ENCODE measurements at places on chromosomes 7 and 10.
A peak's percentile ranks its signal among the peaks of the same experiment; 100 is the strongest.

GRCh38 chr7:47381134-47381495 is 200.8 kb downstream of the TNS3 start:
- DNase-seq = no peak

DNA sequence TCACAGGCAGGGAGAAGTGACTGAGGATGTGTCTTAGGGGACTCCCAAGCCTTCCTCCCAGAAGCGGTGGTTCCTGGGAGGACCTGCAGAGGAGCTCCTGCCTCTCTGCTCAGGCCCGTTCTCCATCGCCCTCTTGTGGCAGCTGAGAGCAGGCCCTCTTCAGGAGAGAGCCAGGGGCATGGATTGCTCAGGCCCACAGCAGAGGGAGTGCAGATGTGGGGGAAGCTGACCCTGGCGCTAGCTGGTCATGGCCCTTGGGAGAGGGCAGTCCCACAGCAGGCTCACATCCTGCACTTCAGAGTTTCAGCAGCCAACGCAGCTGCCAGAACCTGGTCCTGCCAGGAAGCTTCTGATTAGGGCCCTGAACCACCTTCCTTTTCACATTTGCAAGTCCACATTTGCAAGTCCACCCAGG is 94.8 kb upstream of the TARP start:
- peak; percentile 75 for DNase-seq

DNA sequence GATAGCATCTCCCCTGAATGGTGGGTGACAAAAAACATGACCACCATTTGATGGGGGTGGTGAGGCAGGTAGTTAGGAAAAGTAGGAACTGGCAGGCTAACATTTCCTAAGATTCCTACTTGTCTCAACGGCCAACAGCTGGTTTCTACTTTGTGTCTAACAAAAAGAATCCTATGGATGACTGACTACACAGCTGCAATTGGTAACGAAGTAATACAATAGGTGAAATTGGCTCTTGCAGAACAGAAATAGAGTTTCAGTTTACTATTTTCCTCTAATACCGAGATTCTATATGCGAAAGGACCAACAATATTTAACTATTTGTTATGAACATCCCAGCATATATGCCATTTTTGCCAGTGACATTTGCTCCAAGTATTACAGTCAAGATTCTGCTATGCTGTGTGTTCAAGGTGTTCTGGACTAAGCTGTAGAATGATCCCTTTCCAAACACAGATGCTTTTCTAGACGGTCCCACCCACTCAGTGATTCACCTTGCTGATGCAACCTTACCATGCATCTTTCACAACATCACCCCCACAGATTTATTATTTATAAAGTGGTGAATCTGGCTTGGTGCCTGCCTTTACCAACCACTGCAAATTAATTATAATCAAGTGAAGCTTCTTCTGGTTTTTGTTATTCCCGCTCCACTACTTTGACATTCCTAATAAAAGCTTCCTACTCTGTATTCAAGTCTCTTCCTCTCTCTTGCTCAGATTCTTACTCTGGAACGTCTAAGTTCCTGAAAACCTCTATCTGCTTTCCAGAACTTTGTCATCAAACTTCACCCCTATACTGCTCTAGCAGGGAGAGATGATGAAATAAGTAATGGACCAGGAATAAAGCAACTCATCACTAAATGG is 16.8 kb downstream of the BBIP1 start:
- DNase-seq = no peak

GRCh38 chr10:75600833-75601232 is 169.4 kb downstream of the LRMDA start:
- DNase-seq = no peak

DNA sequence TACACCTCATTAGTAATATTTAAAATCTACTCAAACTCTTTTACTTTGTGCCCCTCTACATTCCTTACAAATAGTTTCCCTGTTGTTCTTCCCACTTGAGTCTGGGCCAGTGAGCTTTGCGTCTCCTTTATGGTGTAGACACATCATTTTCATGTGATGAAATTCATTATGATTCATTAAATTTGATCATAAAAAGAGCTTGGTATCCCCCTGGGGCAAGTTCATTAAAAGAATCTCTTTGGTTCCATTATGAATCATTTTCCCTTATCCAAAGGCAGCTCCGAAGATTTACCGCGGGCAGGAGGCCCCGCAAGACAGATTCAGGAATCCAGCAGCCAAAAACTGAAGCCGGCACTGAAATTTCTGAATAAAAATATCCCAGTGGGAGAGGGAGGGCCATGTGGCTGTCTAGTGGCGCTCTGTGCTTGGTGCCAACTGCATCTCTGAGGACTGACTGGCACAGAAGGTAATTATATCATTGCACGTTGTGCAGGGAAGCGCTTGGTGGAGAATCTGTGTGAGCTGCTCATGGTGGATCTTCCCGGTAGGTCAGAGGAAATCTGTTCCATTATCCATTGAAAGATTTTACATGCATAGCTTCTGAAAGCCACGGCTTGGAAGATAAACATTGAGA is 151.4 kb upstream of the PITRM1 start:
- no peak for DNase-seq

DNA sequence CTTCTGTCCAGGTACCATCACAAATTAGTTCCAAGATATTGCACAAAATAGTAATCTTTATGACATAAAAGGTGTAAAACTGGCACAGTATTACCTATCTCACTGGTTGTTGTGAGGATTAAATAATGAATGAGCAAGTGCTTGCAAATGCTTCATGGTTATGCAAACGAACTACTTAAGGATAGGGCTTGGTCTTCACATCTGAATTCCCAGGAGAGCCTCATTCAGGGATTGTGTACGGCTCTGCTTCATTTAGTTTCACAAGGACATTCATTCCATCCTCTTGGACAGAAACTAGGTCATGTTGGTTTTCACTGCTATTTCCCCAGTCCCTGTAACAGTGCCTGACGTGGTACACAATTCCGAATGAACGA is 12.1 kb downstream of the ABCA13 start:
- no peak for DNase-seq

DNA sequence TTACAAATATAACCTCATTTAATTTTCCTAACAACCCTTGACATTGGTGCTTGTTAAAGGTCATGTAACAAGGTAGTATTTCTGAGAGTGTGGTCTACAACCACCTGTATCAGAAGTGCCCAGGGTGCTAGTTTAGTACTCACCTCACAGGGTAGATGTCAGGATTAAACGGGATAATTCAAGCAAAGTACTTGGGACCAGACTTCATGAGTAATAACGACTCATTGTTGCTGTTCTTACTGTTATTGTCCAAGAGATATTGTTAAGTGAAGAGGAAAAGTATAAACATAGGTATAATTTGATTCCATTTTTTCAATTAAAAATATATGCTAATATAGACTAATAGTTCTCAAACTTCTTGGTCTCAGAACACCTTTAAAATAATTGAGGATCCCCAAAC is 179.3 kb downstream of the WNT2 start:
- no peak for DNase-seq

GRCh38 chr10:102246261-102246660 is 929 bp downstream of the GBF1 start:
- no peak for DNase-seq

DNA sequence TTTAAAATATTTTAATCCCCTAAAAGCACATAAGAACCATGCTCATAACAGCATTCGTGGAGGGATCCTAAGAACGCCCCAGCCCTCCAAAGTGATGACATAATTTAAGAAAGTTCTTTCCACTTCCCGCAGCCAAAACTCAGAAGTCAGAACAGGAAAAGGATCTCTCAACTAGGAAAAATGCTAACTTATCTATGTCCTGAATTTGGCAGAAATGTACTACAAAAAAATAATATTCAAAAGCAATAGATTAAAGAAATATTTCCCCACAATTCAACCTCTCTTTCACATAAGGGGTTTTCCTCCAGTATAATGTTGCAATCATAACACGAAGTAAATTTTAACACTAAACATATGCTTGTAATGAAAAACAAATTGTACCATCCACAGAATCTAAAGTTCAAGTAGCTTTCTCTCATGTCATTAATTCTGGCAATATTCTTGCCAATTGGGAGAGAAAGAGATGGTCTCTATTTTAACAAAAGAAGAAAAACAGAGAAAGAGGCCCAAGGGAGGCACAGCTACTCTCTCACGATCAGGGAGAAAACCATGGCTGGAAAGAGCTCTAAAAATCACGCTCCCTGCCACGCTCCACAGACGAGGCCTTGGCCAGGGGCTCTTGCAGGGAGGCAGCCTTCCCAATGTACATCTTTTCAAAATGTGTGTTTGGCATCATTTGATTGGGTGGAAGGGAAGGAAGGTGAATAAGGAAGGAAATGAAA is 22.9 kb downstream of the ASB13 start:
- DNase-seq = no peak

GRCh38 chr10:17031637-17032635 is 97.7 kb downstream of the CUBN start:
- no peak for DNase-seq

GRCh38 chr7:30351724-30352123 is 67.3 kb downstream of the ZNRF2 start:
- no peak for DNase-seq

- no peak for DNase-seq
These were observed 4.4 kb downstream of the CUL1 start for GRCh38 chr7:148702876-148703670.

DNA sequence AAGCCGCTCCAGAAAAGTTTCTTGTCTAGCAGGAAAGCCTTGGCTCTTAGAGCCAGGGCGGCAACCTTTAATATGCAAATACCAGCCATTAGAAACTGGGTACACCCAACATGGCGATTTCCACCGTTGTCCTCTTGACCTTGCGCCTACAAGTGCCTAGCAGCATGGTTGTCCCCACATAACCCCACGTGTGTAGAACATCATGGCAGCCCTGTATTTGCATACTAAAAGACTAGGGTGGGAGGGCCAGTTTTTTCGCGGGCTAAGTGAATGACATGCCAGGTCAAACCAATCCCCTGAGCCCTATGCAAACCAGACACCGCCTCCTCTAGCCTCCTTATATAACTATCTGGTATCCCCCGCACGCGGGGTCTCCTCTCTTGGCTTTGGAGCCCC is 58.4 kb upstream of the FZD8 start:
- no peak for DNase-seq

GRCh38 chr10:128050936-128051335 is 75.3 kb downstream of the MKI67 start:
- no peak for DNase-seq

- no peak for DNase-seq
These were observed 75.1 kb downstream of the NHLRC2 start for GRCh38 chr10:113929522-113929921.

Data from COR-L47 (cell line).